Hepatocyte (in vitro differentiated cells): ENCODE measurements at places on chromosomes 16 and 17. TPM values are rescaled to one million over a fixed set of nuclear protein-coding genes. Genes with fewer than 3 reads are reported as not detected.

DNA sequence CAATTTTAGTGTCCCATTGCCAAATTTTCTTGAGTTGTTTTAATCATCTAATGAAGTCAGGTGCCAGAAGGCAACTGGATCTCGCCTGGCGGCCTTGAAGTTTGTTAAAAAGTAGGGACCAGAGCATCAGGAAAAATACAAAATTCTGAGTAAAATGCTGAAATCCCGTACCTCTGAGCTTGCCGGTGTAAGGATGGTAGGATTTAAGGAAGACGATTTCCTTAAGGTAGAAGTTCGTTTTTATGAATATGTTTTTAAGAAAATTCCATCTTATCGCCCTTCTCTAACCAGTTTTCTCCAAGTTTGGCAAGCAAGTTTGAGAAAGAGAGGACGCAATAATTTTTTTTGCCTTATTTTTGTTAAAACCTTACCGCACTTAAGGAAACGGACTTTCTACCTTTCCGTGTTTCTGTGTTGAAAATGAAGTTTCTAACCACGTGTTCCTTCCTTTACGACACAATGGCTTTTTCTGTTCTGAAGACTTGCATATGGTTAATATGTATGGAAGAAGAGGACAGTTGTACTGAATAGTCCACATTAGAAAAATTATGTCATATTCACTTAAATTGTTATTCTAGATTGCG is 748 bp downstream of the ATF7IP2 start:
- peak; percentile 26 for DNase-seq

DNA sequence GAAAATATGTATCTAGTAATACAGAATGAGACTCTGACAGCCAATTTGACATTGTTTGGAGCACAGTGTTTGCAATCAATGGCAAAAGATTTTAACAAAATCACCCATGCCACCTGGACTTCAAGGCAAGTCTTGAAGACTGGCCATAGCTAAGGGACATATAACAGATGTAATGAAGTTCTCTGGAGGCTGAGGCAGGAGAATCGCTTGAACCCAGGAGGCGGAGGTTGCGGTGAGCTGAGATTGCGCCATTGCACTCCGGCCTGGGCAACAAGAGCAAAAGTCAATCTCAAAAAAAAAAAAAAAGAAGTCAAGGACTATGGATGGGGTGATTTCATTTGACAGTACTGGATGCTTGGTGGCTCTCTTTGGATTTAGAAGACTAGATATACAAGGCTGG is 5.6 kb upstream of the BPTF start:
- no peak for DNase-seq

Gene IRF8
- polyA plus RNA-seq = 4.7 and 6.9 TPM in 2 replicates

Gene P2RX5
- 0.32 TPM in 1 of 2 replicates, not detected in the other for polyA plus RNA-seq

Gene CD300E
- polyA plus RNA-seq = 0.37 TPM in 1 of 2 replicates, not detected in the other

Gene SLFN14
- polyA plus RNA-seq = not detected in 2 replicates

Gene GRAPL
- not detected in 2 replicates for polyA plus RNA-seq
